ENCODE measurements at places on chromosomes 6 and 20.

DNA sequence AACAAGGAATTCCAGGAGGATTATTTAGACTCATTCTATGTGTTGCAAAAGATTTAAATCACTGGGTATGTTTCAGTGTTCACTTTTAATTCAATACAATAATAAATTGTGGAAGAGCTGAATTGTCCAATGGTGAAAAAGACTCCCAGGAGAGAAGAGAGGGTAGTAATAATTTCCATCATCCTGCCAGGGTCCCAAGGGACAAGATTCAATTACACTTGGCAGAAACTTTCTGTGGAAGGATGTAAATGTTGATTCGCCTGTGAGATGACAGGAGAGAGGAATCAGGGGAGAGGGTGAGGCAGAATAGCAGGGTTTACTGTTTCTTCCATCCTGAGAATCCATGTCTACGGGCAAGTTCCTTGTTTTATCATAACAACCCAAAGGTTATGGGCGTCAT lies 342.7 kb downstream of the ESR1 start:
- DNase-seq = no peak

DNA sequence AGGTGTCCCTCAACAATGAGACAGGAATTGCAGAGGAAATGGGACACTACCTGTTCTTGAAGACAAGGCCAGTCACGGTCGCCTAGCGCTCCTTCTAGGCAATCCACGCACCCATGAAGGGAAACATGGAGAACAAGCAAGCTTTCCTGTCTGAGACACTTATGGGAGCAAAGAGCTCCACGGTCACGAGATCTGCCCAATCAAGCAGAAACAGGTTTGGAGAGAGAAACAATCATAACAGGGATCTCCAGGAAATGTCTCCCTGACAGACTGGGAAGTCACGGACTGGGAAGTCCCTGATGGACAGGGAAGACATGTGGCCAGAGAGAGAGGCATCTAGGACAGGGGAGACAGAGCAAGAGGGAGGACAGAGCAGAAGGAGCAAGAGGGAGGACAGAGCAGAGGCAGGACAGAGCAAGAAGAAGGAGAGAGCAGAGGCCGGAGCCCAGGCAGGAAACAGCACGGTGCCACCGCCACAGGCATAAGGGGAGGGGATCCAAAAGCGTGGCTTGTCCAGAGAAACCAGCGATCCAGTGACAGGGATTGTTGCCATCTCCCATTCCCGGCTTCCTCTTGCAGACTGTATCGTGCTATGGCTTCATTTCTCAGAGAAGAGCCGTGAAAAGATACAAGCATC lies 167.8 kb upstream of the ZNF337 start:
- DNase-seq = no peak

DNA sequence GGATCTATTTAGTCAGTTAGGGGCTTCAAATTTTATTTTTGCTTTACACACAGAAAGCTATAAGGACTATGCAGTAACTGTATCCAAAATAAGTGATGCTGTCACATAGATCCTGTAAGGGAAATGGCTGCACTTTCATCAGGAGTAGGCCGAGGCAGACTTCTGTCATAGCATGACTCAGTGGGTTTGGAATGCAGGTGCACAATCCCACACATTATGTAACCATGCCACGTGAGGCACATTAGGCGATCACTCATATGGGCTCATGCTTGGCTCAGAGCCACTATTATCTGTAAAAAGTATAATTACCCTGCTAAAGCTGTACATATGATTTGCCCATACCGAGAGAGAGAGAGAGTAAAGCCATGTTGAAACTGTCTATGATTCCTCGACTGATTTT lies 1189.4 kb upstream of the EYS start:
- peak; percentile 92 for DNase-seq

GRCh38 chr6:51137777-51138176 lies 319.1 kb downstream of the TFAP2B start:
- no peak for DNase-seq

DNA sequence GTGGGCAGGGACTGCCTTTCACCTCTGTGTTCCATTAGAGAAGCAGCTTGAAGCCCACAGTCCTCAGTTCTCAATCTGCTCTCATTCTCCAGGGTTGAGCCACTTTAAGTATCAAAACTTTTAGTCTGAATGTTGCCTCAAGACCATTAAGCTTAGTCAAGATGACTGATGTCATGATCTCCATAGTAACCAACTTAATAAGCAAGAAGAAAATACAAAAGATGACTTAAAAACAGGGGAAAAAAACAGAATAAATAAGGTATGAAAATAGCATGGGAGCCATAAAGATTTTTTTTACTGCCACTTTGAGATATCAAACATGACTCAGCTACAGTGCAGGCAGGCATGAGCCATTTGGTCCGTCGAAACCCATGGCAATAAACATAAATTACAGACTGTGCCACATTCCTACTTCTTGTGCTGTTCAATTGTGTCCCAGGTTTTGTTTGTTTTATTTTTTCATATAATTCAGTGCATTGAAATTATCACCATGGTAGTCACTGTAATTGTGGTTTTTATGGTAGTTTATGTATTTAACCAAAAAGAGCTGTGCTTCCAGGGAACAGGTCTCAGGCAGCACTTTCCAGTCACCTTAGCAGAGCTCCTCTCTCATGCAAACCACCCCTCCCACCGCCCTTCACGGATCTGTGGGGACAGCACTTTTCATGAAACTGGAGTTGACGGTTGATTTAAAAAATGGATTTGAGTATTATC lies 156.5 kb upstream of the INSM1 start:
- no peak for DNase-seq

DNA sequence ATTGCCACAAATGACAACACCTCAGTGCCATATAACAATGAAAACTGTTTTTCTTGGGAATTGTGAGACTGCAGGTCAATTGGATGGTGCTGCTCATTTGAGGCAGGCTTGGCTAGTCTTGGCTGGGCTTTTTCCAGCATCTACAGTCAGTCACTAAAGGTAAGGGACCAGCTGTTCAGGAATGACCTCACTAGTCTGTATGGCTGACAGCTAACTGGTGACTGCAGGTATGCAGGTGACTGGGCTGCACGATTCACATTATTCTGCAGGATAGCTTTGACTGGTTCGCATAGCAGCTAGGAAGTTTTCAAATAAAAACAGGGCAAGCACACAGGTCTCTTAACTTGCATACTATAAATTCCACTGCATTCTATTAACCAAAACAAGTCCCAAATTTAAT lies 22.1 kb upstream of the HMGCLL1 start:
- DNase-seq = no peak

DNA sequence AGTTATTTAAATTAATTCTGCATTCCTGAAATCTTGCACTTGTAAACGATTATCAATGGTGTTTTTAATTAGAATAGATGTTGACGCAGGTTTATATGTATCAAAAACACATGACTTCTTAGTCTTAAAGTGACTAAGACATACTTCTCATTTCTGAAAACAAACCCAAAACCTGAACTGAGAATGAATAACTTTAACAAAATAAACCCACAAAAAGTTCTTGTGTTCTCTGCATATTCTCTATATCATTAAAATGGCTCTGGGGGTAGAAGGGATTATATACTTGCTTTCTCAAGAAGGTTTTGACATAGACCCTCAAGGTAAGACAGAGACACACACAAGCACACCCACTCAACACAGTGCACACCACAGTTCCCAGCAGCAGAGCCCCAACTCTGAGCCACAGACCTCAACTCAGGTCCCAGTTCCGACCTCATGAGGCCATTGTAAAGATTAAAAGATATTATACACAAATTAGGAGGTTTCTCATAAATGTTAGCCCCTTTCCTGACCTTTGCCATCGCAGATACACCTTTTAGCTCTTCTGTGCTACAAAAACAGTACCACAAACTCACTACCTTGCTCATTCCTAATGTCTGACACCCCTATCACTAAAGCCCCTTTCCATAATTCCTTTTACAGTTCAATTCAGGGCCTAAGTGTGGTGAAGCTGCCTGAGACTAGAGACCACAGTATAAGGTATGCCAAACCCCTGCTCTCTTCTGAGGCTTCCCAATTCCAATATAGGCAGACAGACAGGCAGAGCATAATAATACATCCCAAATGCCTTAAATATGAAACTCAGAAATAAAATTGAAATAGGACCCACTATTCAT lies 267.8 kb downstream of the PTPRK start:
- DNase-seq = no peak

GRCh38 chr20:58930496-58930895 lies 50.6 kb upstream of the NELFCD start:
- peak; percentile 34 for DNase-seq

DNA sequence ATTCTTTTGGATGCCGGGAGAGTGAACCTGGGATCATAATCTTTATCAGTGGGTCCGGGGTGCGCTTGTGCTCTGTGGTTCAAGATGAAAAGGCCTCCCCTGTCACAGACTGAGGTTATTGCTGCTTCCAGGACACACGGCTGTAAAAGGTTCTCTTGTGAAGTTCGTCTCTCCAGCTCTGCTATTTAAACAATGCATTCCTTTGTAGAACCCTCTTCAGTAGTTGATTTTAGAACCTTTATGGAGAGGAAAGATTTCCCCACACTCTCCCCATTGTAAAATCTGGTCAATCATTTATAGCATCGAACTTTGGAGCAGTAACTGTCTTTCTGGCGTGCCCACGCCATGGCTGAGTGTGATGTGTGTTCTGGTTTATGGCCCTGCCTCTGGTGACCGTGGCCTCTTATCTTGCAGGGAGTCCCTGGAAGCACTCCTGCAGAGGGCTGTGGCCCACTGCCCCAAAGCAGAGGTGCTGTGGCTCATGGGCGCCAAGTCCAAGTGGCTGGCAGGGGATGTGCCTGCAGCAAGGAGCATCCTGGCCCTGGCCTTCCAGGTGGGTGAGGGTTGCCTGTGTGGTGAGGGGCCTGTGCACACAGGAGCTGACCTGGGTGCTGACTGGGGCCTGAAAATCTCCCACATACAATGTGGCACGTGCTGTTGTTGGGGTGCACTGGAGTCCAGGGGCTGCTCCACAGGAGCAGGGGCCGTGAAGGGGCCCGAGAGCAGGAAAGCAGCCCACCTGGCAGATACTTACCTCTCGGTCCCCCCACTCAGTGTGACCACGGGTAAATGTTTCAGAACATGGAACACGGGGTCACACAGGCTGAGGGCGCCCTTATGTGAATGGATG lies 11.6 kb upstream of the C20orf204 start:
- no peak for DNase-seq

DNA sequence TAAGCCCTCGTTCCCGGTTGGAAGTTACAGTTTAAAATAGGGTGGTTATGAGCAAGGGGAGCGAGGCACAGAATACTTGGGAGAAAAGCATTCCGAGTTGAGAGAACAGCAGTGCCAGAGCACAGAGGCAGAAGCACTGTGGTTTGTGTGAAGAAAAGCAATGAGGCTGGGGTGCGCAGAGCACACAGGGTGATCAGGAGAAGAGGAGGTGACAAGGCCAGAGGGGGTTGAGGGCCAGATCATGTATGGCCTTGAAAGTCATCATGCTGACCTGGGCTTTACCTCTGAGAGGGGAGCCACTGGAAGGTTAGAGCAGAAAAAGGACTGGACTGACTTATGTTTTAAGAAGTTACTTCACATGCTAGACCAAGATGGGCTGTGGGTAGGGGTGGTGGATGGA lies 3.5 kb upstream of the BTN3A2 start:
- no peak for DNase-seq

DNA sequence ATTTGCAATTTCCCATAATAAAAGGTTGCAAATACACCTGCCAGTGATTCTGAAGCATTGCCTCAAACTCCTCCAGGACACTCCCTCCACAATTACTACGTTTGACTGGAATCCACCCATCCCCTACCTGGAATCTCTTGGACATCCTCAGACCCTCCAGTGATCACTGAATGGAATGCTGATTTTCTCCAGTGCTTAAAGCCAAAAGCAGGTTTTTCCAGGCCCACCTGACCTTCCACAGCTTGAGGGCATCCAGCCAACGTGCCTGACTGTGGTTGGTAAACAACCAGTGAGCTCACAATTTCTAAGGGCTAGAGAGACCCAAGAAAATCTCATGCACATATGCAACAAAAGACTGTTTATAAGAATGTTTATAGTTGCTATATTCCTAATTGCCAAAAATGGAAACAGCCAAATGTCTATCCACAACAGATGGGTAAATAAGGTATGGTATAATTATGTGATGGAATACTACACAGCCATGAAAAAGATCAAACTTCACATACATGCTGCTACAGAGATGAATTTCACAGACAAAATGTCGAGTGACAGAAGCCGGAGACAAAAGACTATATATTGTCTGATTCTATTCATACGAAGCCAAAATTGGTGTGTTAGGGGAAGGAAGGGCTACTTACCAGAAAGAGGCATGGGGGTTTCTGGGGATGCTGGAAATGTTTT lies 147.1 kb upstream of the RREB1 start:
- DNase-seq = no peak

DNA sequence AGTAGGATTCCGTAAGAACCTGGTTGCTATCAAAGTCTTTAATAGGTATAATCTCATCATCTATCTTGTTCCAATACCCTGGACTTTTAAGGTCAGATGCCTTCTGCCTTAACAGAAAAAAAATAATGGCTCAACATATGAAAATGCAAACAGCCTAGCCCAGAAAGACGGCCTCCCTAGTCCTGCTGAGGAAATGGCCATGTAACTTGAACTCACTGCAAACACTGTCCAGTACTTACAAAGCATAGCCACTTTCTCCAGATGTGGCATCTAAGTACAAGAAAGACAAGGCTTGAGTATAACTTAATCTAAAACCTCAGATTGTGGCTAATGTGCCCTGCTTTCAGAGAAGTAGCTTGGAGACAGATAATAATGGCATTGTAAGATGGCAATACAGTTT lies 26.5 kb downstream of the FASTKD5 start:
- DNase-seq = no peak

- DNase-seq = no peak
These were observed 50.8 kb upstream of the AIG1 start for GRCh38 chr6:143009851-143010250.

GRCh38 chr20:48236000-48236970 lies 451.0 kb upstream of the SULF2 start:
- no peak for DNase-seq

GRCh38 chr6:51292659-51293058 lies 474.0 kb downstream of the TFAP2B start:
- peak; percentile 65 for DNase-seq

DNA sequence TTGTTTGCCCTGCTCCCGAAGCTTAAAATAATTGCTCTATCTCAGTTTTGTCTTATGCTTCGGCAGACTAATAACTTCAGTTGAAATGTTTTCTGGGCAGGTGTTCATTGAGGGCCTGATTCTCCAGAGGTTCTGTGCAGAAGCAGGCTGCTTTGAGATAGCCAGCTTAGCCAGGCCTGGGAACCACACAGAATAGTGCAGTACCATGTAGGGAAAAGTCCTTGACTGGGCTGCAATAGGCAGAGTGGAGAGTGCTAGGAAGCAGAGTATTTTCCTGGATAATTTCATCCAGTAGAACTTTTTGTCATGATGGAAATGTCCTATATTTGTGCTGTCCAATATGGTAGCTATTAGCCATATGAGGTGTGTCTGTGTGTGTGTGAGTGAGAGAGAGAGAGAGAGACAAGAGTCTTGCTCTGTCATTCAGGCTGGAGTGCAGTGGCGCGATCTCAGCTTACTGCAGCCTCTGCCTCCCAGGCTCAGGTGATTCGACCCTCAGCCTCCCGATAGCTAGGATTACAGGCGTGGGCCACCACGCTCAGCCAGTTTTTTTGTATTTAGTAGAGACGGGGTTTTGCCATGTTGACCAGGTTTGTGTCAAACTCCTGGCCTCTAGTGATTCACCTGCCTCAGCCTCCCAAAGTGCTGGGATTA lies 15.9 kb downstream of the TOP1 start:
- DNase-seq = no peak

Measured in foreskin keratinocyte (primary cell).